ENCODE measurements at places on chromosomes 12 and 14.

- no peak for DNase-seq
Observed at GRCh38 chr12:52055731-52056711, 4.8 kb downstream of the NR4A1 start.

- no peak for DNase-seq
Observed at GRCh38 chr12:33116284-33116683, 219.7 kb upstream of the PKP2 start.

- no peak for DNase-seq
Observed at GRCh38 chr14:59755409-59756135, 115.0 kb downstream of the RTN1 start.

GRCh38 chr12:52423661-52424500, 10.3 kb downstream of the KRT75 start:
- no peak for DNase-seq

- DNase-seq: no peak
Observed at GRCh38 chr12:20463913-20464524, 95.7 kb downstream of the PDE3A start.

- no peak for DNase-seq
Observed at GRCh38 chr12:76628745-76629144, 69.2 kb upstream of the OSBPL8 start.

DNA sequence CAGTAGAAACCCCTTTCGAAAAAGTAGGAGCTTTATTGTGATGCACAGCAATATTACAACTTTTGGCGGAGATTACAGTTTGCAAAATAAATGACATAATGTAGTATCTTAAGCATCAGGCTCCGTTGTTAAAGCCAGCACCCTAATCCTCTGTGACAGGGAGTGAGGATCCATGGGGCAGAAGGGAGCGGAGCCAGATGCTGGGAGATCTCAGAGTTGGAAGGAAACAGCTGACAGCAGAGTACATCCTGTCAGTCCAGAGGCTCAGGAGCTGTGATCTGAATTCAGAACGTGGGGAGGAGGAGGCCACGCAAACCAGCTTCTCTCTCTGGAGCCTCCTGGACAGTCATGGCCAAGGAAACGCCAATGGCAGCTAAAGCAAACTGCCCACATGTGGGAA, 55.7 kb downstream of the TMTC1 start:
- DNase-seq: no peak

DNA sequence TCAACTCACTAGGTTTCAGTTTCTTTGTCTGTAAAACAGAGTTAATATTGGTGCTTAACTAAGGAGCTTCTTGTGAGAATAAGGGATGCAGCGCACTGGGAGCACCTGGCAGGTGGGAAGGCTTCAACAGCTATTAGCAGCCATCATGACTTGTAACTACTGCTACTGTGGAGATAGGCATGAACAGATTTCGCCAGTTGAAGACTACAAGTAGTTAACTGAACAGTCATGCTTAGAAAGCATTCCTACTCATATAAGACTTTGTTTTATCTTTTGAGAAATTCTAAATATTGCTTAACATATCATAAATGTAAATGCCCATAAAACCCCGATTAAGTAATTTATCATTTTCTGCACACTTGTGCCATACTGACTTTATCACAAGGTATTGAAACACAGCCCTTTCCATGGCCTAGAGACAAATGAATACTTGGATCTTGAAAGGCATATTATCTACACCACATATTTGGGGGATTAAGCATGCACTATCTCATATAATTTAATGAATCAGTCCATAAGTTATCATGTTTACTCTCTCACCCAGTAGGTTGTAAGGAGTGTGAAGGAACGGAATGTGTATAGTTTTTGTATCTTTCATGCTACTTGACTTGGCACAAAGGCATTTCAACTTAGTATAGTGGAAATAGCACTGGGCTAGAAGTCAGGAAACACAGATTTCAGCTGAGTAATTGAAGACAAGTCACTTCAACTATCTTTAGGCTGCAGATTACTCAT, 16.1 kb downstream of the NTN4 start:
- DNase-seq: no peak

- no peak for DNase-seq
Observed at GRCh38 chr12:128078301-128078971, 188.5 kb upstream of the TMEM132C start.

- DNase-seq: no peak
Observed at GRCh38 chr14:100988411-100988900, 84.9 kb upstream of the RTL1 start.

DNA sequence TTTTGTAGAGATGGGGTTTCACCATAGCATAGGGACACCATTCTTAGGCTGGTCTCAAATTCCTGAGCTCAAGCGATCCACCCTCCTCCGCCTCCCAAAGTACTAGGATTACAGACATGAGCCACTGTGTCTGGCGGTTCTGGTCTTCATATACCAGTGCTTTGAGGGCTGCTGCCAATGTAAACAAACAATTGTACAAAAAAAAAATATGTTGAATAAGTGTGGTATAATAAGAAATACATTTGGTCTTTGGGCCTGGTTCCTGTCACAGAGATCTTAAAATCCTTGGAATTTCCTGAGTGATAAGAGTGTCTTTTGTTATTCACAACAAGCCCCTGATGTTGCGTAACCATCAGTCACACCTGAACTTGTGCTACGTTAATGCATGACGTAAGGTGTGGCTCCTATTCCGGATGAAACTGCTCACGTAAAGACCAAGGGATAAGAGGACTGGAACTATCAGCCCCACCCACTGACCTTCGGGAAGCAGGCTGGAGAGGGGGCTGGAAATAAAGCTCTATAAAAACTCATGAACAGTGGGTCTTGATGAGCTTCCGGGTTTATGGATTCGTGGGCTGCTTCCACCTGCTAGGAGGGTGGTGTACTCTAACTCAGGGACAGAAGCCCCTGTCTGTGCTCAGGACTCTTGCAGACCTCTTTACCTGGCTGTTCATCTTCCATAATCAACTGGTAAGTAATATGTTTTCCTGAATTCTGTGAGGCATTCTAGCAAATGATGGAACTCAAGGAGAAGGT, 16.5 kb upstream of the RIMKLB start:
- DNase-seq: no peak

- no peak for DNase-seq
Observed at GRCh38 chr12:81597928-81598604, 161.1 kb downstream of the PPFIA2 start.

DNA sequence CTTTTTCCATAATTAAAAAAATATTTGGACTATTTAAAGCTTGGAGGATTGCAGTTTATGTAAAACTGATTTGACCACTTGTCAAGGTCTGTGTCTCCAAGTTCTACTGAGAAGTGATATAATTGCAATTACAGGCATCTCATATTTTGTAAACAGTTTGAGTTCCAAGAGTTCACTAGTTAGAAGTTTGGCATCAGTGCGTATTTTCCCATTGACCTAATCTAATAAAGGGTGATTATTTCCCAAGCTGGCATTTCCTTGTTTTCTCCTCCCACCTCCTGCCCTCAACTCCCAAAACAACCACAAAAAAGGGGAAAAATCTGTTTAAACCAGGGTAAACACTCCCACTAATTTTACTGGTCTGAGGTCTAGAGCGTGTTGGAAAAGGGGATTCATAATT, 3.0 kb upstream of the MYF6 start:
- DNase-seq: no peak

DNA sequence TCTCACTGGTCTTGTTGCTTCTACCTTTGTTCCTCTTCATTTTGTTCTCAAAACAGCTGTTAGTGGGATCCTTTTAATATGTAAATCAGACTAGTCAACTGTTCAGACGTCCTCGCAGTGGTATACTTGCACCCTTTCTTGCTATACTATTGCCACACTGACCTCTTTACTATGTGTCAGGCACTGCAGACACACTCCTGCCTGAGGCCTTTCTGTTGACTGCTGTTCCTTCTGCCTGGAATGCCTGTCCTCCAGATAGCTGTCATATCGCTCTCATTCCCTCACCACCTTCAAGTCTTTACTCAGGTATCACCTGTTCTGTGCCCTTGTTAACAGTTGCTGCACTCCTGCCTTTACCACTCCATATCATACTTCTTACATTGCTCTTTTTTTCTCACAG, 90.0 kb upstream of the TMEM263 start:
- DNase-seq: no peak

DNA sequence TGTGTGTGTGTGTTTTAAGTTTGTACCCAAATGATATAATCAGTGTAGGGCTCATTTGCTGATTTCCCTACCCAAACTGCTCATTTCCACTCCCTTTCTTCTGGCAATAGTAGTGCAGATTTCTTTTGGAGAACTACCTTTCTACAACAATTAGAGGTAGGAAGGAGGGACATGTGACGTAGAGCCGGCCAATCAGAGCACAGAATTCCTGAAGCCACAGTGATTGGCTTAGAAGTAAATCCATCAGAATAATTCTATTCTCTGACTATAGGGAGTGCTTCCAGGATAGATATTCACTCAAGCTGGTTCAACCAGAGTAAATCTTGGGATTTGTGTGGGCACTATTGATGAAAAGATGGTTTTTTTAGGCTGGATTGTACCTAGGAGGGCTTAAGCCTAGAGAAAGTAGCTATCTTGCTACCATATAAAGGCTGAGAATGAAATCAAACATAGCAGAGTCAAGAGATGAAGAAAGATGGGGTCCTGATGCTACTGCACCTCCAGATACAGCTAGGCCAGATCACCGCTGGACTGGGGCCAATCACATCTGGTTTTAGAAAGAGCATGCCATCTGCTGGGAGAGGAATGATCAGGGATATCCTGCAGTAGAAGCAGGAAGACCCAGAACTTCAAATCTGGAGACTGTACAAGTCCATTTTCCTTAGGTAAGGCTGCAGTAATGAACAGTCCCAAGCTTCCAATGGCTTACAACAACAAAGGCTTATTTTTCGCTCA, 54.1 kb upstream of the NUAK1 start:
- DNase-seq: no peak

- DNase-seq: no peak
Observed at GRCh38 chr12:59194794-59195193, 274.5 kb upstream of the LRIG3 start.

DNA sequence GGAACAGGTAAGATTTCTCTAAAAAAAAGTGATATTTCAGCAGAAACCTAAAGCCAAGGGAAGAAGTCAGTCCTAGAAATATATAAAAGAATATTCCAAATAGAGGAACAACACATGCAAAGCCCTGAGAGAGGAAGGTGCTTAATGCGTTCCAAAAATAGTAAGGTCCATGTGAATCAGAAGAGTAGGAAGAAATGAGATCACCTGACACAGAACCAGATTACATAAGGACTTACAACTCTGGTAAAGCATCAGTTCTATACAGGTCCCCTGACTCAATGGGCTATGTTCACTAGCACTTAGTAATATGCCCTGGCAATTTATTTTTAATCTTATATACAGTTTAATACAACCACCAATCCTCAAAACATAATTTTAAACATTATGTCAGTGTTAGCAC, 30.0 kb downstream of the SENP1 start:
- DNase-seq: no peak

GRCh38 chr14:24774187-24774915, 140.4 kb upstream of the GZMB start:
- DNase-seq: no peak

GRCh38 chr14:61812347-61813095, 50.3 kb downstream of the SNAPC1 start:
- DNase-seq: no peak

- DNase-seq: no peak
Observed at GRCh38 chr14:52473557-52473956, 78.7 kb downstream of the TXNDC16 start.

DNA sequence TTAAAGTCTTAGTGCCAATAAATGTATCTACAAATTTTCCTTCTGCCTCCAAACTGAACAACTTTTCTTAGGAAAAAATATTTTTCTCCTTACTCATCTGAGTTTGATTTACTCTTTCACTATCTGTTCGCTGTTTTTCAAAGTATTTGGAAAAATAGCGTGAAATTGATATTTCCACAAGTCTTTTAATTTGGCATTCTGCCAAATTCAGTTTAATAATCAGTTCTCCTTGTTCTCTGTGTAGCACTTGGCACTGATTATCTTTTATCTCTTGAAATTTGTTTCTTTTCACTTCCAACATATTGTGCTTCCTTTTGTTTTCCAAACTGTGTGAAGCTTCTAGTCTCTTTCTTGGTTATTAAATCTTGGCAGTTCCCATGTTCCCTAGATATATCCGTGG, 559.8 kb downstream of the RPL10L start:
- DNase-seq: no peak

- no peak for DNase-seq
Observed at GRCh38 chr12:124752437-124753227, 111.0 kb downstream of the SCARB1 start.

All from stimulated activated CD4-positive, alpha-beta T cell treated with anti-CD3 and anti-CD28 coated beads, Interleukin-1b, Interleukin-23, amount 100 ng/mL, for 1 hour (primary cell).